ENCODE measurements at places on chromosomes 4 and X.

GRCh38 chr4:184815046-184815877, 10.5 kb downstream of the ACSL1 start:
- no peak for DNase-seq

GRCh38 chr4:85607624-85608023, 132.7 kb downstream of the ARHGAP24 start:
- no peak for DNase-seq

GRCh38 chrX:19496711-19497110, 18.6 kb downstream of the MAP3K15 start:
- DNase-seq, result no peak

DNA sequence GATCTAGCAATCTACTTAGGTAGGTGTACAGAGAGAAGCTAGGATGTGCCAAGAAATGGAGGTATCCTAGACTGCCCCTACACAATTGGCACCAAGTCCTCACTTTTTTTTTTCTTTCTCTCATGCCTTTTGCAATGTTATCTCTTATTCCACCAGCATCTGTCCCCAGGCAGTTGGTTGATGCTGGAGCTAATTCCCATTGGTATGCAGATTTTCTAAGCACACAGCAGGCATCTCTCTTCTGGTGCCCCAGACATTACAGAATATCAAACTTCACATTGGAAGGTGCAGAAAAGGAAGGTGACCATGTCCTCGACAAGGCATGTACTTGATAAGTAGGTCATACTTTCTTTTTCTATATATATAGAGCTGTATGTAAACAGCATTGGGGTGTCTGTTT, 21.6 kb downstream of the LUZP4 start:
- DNase-seq, result no peak

DNA sequence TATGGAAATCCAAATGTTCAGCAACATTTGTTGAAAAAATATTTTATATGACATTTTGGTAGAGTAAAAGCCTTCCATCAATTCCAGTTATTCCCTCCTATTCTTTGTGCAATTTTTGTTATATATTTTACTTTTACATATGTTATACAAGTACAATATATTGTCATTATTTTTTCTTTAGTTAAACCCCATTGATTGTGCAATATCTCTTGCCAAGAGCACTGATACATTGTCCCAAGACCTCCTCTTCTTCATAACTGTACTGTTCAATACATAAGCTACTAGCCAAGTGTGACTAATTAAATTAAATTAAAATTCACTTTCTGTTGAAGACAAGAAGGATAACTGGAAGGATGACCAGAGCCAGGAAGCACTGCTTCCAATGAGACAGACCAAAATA, 527.5 kb downstream of the TMA16 start:
- DNase-seq, result no peak

DNA sequence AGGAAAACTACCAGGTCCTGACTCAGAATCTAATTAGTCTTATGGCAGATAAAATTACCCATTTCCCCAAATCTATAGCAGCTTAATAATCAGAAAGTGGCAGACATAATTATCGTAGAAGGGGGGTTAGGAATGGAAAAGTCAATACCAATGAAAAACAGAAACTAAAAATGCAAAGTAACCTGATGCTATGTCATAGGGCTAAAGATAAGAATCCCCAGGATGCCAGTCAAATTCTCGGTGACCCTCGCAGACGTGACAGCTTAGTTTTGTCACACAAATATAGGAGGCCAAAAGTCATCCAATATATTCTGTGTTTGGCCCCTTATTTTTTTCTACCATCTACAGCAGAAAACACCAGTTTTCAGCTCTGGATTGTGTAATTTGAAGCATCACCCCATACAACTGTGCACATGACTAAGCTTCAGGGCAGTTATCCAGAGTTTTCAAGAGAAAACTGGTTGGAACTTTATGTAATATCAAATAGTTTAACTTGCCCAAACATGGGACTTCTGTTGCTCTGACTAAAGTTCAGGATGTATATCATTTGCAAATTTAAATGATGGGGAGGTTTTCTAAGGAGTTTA, 30.9 kb downstream of the RASSF6 start:
- no peak for DNase-seq

GRCh38 chr4:48954314-48954713, 31.8 kb upstream of the CWH43 start:
- no peak for DNase-seq

- DNase-seq, result no peak
These were observed 87.1 kb downstream of the TMEM131L start for GRCh38 chr4:153553155-153553818.

- no peak for DNase-seq
These were observed at the start of gene GLOD5 for GRCh38 chrX:48761674-48762471. Gene GLOD5 (plus strand): TSS chrX:48761747. CDS start chrX:48761791, 44 bp downstream.
